ENCODE measurements at places on chromosomes 13 and 19. TPM values are rescaled to one million over a fixed set of nuclear protein-coding genes. Genes with fewer than 3 reads are reported as not detected.

GPC5 gene
- 0.84 TPM for total RNA-seq

FCAR gene
- not detected for total RNA-seq

- no peak for DNase-seq
- H3K27me3 ChIP-seq: peaks cover 8% of the 10 kb centered on the region
- H3K27ac ChIP-seq: no peak overlapping the region
These were observed 278.6 kb upstream of the TSHZ3 start for GRCh38 chr19:31627620-31628365.

DNA sequence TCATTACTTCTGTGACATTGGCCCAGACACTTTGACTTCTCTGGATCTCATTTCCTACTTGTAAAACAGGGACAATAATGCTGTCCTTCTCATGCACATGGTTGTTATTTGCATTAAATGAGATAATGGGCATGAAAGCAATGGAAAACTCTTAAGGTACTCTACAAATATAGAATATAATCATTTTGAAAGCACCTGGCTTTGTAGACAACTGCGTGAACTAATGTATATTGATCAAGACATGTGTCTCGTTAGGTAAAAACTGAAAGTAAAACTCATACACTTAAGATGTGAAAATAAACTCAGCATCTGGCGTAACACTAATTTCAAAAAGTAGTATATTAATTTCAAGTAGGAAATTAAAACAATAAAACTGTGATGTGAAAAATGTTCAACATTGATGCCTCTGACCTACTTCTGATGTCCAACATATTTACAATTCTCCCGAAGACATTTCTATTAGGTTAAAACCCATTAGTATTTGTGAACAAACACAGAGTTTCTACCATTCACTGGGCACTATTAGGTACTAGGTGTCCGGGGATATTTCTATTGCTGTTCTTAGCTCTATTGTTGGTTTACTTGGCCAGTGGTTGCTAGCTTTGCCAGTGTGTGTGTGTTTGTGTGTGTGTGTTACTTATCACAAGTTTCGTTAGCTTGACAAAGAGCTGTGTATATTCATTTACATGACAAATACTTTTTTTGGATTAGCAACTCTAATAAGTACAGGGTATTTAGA is 220.5 kb downstream of the KCNRG start:
- no peaks in the 10 kb centered on the region for H3K27me3 ChIP-seq
- H3K36me3 ChIP-seq: peaks cover 7% of the 10 kb centered on the region
- DNase-seq: no peak
- H3K4me1 ChIP-seq: peaks cover 19% of the 10 kb centered on the region

CCDC8 gene
- total RNA-seq: 23.9 TPM

DNA sequence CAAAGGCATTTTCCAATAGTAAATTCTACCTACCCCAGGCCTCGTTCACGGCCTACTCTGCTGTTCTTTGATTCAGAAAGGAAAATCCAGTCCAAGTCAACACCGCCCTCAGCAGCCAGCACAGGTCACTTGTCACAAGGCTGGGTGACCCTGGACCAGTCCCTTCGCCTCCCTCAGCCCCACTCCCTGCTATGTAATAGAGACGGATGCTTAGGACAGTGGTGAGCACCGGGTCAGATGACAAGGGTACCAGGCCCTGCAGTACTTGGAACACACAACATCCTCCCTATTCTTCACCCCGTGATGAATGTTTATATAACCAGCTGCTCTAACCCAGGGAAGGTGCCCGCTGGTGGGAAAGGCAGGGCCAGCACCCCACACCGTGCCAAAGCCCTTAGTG is 14.3 kb downstream of the LATS2 start:
- no peak for DNase-seq
- H3K27ac ChIP-seq: no peak overlapping the region
- H3K4me3 ChIP-seq: no peak overlapping the region

- peaks cover 4% of the 10 kb centered on the region for H3K4me1 ChIP-seq
- no peak for DNase-seq
- no peaks in the 10 kb centered on the region for H3K27me3 ChIP-seq
- H3K36me3 ChIP-seq: no peaks in the 10 kb centered on the region
- no peak overlapping the region for H3K4me3 ChIP-seq
These were observed 20.7 kb downstream of the GAS6 start for GRCh38 chr13:113843063-113843654.

DNA sequence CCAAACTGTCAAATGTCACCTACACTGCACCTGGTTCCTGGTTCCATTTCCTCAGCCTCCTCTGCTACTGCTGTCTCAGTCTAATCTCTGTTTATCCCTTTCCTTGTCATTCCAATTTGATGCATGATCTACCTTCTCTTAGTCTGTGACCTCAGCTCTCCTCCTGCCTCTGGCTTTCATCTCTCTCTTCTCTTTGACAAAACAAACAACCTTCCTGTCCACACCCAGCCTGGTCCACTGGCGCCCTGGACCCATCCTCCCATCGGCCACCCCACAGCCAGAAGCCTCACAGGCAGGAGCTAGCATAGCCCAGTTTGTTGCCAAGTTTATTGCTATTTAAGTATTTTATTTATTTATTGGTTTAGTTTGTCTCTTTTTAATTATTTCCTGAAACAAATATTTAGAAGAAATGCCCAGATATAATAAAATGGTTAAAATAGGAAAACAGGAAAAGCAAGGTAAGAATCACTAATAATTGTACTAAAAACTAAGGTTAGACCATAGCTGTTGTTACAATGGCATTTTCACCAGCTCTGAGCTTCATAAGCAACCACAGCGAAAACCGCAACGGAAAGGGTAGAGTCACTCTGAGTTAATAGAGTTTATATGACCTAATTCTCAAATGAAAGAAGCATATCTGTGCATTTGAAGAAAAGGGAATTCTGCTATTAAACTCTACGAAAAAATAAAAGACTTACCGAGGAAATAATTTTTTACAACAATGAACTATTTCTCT is 68.6 kb downstream of the EFNB2 start:
- H3K27me3 ChIP-seq: no peaks in the 10 kb centered on the region
- no peak overlapping the region for H3K27ac ChIP-seq
- H3K36me3 ChIP-seq: peaks cover 3% of the 10 kb centered on the region
- peaks cover 38% of the 10 kb centered on the region for H3K4me1 ChIP-seq

DNA sequence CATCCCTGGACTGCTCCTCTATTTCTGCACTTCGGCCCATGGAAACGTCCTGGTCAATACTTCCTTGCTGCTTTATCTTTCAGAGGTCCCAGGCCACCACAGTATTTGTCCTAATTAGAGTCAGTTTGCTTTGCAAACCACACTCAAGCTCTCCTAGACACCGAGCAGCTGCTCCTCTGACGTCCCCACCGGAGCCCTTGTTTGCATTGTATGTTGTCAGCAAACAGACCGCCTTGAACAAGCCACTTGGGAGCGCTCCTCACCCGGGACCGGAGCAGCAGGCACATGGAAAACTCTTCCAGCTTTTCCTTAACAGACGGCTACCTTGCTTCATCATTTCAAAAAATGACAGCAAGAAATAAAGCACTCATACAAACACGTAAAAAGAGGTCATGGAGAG is 51.5 kb upstream of the GTF3A start:
- no peaks in the 10 kb centered on the region for H3K36me3 ChIP-seq
- H3K27me3 ChIP-seq: peaks cover 69% of the 10 kb centered on the region
- H3K4me3 ChIP-seq: no peak overlapping the region
- no peak overlapping the region for H3K27ac ChIP-seq
- no peak for DNase-seq
- peaks cover 5% of the 10 kb centered on the region for H3K4me1 ChIP-seq

INSL3 gene
- total RNA-seq: not detected

- no peak for DNase-seq
- no peak overlapping the region for H3K27ac ChIP-seq
- H3K27me3 ChIP-seq: peaks cover 16% of the 10 kb centered on the region
- H3K4me3 ChIP-seq: peak overlapping the region; percentile 51
These were observed 3.1 kb downstream of the A1BG start for GRCh38 chr19:58350001-58350861.

GRCh38 chr19:47190167-47190727 is 40.8 kb downstream of the BBC3 start:
- H3K4me3 ChIP-seq: peak overlapping the region; percentile 8
- DNase-seq: peak; percentile 12
- peaks cover 49% of the 10 kb centered on the region for H3K4me1 ChIP-seq
- H3K27ac ChIP-seq: peak overlapping the region; percentile 62
- H3K36me3 ChIP-seq: peaks cover 3% of the 10 kb centered on the region

GRCh38 chr13:111946214-111946613 is 120.7 kb upstream of the SOX1 start:
- no peak for DNase-seq
- H3K4me3 ChIP-seq: no peak overlapping the region
- peaks cover 5% of the 10 kb centered on the region for H3K36me3 ChIP-seq
- H3K4me1 ChIP-seq: peaks cover 5% of the 10 kb centered on the region
- H3K27ac ChIP-seq: peak overlapping the region; percentile 87

GRCh38 chr19:18802354-18802753 is 11.2 kb upstream of the COMP start:
- H3K27ac ChIP-seq: no peak overlapping the region
- no peaks in the 10 kb centered on the region for H3K4me1 ChIP-seq
- H3K27me3 ChIP-seq: peaks cover 17% of the 10 kb centered on the region
- H3K36me3 ChIP-seq: no peaks in the 10 kb centered on the region
- no peak for DNase-seq

UNC13A gene
- total RNA-seq: 6.4 TPM

DNA sequence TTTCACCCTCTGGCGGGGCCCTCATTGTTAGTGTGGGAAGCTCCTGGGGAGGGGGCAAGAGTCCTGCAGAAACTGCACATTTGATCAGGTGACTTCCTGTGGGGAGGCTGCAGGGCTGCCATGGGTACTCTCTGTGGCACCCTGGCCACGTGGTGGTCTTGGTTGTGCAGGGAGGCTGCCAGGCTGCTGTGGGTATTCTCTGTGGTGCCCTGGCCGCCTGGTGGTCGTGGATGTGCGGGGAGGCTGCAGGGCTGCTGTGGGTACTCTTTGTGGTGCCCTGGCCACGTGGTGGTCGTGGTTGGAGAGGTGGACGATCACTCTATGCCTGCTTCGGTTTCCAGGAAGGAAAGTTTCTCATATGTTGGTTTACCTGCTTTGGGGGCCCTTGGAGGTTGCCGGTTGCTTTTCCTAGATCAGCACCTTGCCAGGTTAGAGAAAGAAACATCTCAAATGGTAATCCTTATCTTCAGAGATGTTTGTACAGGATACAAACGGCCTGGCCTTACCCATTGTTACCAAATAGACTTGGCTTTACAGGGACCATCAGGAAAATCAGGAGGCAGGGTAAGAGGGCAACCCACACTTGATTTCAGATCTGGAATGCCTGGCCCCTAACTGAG is 22.9 kb downstream of the TEX29 start:
- H3K4me1 ChIP-seq: no peaks in the 10 kb centered on the region
- H3K27ac ChIP-seq: no peak overlapping the region
- H3K4me3 ChIP-seq: no peak overlapping the region
- no peaks in the 10 kb centered on the region for H3K27me3 ChIP-seq

- DNase-seq: no peak
- H3K36me3 ChIP-seq: peaks cover 2% of the 10 kb centered on the region
- H3K27ac ChIP-seq: no peak overlapping the region
These were observed 571.1 kb downstream of the MYO16 start for GRCh38 chr13:109200556-109200955.

DNA sequence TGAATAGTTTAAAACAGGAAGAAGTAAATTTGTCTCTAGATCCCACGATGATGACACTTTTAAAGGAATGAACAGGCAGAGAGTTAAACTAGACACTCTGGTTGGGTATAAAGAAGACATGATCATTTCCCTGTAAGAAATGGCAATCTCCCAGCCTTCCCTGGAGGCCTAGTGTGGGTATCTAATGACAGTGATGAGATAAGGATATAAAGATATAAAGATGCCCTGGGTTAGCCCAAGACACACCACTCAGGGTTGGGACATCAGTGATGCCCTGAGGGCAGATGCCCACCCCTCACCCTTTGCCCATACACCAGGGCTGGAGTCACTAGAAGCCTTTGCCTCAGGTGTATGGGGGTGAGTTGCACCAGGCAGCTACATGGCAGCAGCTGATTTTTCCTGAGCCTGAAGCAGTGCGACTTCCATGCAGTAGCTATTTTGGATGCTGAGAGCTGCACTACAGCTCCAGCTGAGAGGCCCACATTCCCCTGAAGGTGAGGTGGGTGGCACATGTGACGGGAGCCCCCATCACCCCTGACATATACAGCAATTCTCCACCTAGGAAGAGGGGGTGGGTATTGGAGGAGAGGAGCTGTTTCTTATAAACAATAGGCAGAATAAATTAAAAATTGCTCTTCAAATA is 177.5 kb downstream of the NDFIP2 start:
- H3K4me3 ChIP-seq: peak overlapping the region; percentile 6
- H3K27me3 ChIP-seq: no peaks in the 10 kb centered on the region
- H3K4me1 ChIP-seq: peaks cover 47% of the 10 kb centered on the region
- no peaks in the 10 kb centered on the region for H3K36me3 ChIP-seq

DNA sequence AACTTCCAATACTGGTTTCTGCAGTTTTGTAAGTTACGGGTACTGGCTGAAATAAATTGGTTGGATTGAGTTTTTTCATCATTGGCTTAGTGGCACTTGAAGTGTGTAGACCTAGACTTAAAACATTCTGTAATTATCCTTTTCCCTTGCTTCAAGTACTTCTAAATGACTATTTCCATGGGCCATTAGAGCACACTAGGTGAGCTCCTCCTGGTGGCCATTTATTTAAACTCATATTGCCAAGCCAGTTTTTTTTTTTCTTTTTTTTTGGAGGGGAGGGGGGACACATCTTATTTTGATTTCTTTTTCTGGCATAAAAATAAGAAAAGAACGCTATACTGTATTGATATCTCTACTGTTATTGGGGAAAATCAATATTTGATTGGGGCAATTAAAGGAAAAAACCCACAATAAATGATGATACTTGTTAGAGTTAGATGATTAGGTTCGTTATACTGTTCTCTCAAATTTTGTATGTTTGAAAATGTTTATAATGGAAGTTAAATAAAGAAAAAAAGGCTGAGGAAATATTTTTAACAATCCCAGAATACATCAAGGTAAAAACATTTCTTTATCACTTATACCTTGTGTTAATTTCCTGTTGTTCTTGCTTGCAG is 82.9 kb downstream of the PDS5B start:
- DNase-seq: no peak
- H3K4me3 ChIP-seq: no peak overlapping the region
- H3K27me3 ChIP-seq: no peaks in the 10 kb centered on the region
- peaks cover 9% of the 10 kb centered on the region for H3K36me3 ChIP-seq

- no peaks in the 10 kb centered on the region for H3K36me3 ChIP-seq
- no peak for DNase-seq
- H3K27me3 ChIP-seq: peaks cover 11% of the 10 kb centered on the region
- H3K4me3 ChIP-seq: no peak overlapping the region
These were observed 29.7 kb upstream of the MIER2 start for GRCh38 chr19:374183-374885.

DNA sequence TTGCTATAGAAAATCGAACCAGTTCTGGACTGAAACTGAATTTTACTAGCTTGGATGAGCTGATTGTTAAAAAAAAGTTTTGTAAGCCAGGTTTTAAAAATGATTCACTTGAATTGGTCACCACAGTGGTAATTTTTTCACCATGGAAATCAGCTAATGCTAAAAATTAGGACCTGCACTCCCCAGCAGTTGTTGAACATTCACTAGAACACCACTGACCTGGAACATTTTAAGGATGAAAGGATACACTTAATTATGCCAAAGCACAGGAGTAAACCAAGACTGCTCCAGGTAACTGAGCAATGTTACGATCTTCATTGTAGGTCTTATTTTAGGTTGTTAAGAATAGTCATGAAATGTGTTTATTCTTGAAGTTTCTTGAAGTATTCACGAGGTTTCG is 1342.6 kb upstream of the SPRY2 start:
- H3K4me1 ChIP-seq: no peaks in the 10 kb centered on the region
- H3K27me3 ChIP-seq: no peaks in the 10 kb centered on the region
- H3K4me3 ChIP-seq: no peak overlapping the region
- no peak for DNase-seq

Data from neural crest cell (in vitro differentiated cells).